Activated CD8-positive, alpha-beta memory T cell treated with anti-CD3 and anti-CD28 coated beads for 1 hour (primary cell): ENCODE measurements at places on chromosomes 7 and 10.

GRCh38 chr10:10792681-10793080 lies 225.0 kb upstream of the CELF2 start:
- no peak for DNase-seq

- no peak for DNase-seq
Observed at GRCh38 chr10:70312972-70313371, 29.2 kb upstream of the NPFFR1 start.

DNA sequence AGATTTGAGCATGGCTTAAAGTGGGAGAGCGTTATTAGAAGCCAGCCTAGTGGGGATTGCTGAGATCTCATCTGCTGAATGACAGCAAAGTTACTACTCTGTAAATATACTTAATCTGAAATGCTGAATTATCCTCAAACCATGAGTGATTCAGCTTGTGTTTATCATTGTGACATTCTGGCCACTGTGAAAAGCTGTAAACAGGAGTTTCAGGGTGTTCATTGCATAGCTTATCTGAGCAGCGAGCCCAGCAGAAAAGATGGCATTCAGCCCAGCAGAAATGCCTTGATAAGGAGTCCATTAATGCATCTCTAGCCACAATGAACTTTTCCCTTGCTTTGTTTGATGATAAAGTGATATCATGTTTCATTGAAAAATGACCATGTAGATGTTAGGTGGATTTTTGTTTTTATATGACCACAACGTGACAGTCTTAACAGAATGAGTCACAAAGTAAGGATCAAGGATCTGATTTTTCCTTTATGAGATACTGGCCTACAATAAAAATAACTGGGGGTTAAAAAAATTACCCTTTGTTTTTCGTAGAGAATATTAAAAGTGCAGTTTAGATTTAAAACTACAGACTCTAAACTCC lies 7.8 kb downstream of the TES start:
- DNase-seq = no peak

DNA sequence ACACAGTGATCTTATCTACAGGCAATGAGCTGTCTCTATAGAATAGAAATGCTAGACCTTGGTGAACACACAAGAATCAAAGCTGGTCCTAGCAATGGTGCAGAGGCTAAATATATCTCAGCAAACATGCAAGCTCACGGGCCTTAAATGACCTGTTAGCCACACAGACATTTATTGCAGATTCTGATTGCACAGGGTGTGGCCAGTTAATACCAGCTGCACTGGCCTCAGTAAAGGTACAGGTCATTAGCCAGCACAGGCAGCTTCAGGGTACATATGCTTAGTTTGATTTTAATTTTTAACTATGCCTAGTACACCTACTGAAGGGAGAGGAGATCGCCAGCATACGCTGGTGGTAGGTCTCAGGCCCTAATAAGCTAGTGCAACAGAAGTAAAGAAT lies 265.4 kb upstream of the DGKB start:
- DNase-seq = no peak

DNA sequence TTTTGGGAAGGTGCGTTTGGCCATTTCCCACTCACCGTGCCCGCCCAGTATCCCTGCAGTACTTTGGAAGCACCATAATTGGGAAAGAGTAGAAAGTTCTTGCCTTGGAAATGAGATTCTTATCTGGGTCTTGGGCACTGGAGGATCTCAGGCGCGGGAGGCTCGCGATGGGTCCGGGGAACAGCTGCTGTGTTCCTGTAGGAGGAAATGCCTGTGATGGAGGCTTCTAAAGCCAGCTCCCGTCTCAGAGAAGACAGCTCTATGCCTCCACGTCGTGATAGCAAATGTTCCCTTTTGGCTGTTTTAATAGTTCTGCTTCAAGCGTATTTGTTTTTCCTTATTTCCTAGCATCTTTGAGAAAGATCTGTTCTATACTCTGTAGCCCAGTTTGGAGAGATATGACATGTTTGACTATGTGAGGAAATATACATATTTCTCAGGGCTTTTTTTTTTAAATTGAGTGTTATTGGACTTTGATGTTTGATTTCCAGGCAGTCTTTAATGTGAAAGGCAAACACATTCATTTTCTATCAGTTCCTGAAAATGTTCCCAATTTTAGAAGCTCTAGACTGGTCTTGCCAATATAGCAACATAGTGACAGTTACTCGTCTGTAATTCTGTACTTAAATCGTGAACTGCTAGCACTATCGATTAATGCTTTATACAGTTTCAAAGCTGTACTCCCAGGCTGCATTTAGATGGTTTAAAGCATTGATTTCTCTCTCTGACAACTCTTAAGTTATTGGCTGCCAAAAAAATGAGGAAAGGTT lies 280.8 kb downstream of the DPP6 start:
- DNase-seq = no peak

- no peak for DNase-seq
Observed at GRCh38 chr10:8616166-8616565, 561.7 kb downstream of the GATA3 start.

DNA sequence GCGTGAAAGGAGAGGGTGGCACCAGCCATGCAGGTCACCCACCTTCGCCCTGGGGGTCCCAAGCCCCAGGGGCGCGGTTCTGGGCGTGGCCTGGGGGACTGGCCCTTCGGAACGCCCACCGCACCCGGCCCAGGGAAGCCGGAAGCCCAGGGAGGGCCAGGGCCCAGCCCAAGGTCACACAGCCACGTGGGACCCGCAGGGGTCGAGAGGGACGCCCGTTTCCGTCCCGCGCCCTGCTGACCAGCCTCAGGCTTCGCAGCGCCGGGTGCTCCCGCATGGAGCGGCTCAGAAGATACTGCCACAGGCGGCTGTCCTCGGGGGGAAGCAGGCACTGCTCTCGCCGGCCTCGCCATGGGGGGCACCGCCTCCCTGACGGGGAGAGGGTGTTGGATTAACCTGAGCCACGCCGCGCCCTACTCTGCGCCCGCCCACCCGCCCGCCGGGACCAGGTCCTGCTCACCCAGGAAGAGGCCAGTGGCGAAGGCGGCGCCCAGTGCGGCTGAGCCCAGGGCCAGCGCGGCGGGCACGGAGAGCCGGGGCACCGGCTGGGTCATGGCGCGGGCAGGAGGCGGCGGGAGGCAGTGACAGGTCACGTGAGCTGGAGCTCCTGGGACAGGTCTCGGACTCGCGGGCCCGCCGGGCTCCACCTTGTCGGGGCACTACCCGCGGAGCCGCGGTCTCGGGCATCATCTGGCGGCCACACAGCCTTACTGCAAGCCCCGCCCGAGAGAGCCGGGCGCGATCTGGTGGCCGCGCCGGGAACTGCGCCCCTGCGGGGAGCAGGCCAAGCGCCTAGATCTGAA lies at the start of gene COMTD1:
COMTD1 (minus strand) TSS at position 583 of the 803 bp plus-strand sequence; CDS start at position 554, 29 bp downstream.
- peak; percentile 75 for DNase-seq

GRCh38 chr10:59019603-59020002 lies 156.8 kb upstream of the PHYHIPL start:
- DNase-seq = no peak

- no peak for DNase-seq
Observed at GRCh38 chr10:95414016-95414830, 123.4 kb upstream of the PDLIM1 start.

GRCh38 chr7:128069373-128070364 lies 38.4 kb upstream of the LRRC4 start:
- no peak for DNase-seq

GRCh38 chr7:78083476-78084120 lies 285.0 kb downstream of the PHTF2 start:
- no peak for DNase-seq

- DNase-seq = no peak
Observed at GRCh38 chr10:36126076-36126475, 484.0 kb upstream of the FZD8 start.
